ENCODE measurements at places on chromosomes 2 and 18.

GRCh38 chr2:224008702-224009261 is 30.3 kb downstream of the SERPINE2 start:
- DNase-seq = peak; percentile 37

GRCh38 chr18:8299054-8299980 is 309.9 kb upstream of the RAB12 start:
- no peak for DNase-seq

DNA sequence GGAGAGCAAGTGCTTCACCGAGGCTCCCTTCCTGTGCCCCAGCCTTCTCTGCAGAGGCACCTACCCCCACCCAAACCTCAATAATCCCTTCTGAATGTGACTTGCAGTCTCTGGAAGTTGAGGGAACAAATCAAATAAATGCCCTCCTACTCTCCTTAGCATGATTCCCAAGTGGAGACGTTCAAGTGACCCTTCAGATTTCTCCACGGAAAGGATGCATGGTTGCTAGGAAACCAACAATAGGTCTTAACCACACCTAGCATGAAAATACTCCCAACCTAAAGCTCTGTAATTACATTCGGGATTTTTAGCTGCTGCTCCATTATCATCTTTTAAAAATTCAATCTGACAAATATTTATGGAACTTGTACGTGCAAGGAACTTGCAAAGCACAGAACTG is 50.2 kb upstream of the CABLES1 start:
- no peak for DNase-seq

- peak; percentile 60 for DNase-seq
Measured at GRCh38 chr18:79795446-79795845, 2.3 kb upstream of the KCNG2 start.

DNA sequence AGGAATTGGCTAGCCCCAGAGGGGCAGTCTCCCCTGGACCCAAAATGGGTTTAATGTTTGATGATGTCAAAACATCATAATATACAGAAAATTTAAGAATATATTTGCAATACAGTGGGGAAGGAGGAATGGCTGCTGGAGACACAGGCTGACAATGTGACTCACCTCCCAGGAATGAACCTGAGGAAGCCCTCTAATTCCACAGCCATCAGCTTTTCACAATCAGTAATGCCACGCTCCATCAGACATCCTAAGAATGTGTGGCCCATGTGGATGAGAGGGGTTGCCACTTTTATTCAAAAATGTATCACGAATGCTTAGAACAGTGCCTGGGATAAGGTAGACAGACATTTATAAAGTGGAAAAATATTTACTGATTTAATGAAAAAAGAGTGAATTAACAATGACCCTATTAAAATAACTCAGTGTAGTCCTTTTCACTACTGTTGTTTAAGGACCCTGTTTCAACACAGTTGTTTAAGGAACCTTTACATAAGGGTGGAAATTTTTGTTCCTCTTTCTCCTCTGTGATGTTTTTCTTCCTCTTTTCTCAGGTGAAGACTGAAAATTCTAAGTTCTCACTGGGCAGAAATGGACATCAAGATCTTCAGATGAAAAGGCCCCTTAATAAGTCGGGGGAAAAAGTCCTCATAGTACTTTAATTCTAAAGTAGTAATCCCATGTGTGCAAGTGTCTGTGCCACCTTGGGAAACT is 17.5 kb upstream of the TMEM163 start:
- DNase-seq = no peak

- no peak for DNase-seq
Measured at GRCh38 chr2:157726946-157727345, 98.3 kb upstream of the ACVR1C start.

GRCh38 chr2:185970148-185970852 is 231.7 kb downstream of the FSIP2 start:
- no peak for DNase-seq

- no peak for DNase-seq
Measured at GRCh38 chr2:112791693-112792230, 7.5 kb upstream of the IL1A start.

- no peak for DNase-seq
Measured at GRCh38 chr2:33289961-33290360, 186.5 kb upstream of the RASGRP3 start.

DNA sequence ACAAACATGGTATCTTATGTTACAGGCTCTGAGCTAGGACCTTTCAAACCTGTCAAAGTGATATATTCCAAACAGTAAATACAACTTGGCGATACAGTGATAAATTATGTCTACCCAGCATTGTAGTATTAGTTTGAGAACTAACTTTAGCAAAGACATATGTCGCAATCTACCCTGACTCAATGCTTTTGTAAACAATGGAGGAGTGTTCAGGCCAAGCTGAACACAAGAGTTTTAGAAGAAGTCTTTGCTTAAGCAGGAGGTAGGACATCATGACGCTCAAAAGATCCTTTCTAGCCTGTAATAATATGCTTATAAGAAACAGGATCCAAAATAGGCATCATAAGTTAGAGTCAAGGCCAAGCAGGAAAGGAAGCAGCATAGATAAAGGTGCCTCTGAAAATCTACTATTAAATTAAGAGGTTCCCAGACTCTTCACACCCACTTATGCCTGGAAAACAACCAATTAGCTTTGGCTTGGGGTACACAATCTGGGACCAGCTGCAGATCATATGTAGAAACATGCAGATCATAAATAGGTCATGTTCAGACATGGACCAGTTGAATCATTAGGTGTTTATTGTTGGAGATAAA is 132.5 kb downstream of the CSRNP3 start:
- DNase-seq = no peak

DNA sequence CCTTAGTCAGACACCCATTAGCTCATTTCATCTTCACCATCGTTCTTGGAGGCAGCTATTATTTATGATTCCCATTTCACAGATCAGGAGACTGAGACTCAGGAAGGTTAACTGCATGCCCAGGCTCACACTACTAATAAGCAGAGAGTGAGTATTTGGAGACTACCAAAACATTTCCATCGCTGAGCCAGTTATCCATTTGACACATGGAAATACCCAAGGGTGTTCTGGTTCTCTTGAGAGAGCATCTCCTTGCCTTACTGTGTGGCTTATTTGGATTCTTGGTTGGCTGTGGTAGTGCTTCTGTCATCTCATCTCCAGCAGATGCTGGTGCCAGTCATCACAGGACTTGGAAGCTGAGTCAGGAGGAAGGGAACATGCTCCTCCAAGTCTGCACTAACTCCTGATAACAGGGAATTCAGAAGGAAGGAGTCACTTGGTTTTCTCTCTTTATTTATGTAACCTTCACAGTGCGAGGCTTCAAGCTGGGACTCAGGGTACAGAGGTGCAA is 55.2 kb downstream of the RASGRP3 start:
- DNase-seq = peak; percentile 29

- no peak for DNase-seq
Measured at GRCh38 chr18:53752781-53753367, 471.6 kb downstream of the MBD2 start.

DNA sequence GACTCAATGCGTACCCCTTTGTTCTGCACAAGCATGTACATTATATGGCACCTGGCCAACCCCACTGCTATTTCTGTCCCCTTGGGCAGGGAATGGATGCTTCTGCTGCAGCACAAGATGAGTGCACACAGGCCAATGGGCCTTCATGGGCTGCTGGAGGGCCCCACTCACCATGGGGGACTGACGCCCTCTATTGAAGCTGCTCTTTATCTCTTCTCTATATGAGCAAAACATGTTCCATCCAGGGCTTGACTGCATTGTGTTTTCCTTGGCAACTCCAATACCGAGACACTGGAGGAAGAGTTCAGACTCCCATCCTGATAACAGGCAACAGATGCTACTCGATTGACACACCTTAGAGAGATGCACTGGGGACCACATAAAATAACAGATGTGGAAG is 251.6 kb upstream of the NCKAP5 start:
- DNase-seq = peak; percentile 44

DNA sequence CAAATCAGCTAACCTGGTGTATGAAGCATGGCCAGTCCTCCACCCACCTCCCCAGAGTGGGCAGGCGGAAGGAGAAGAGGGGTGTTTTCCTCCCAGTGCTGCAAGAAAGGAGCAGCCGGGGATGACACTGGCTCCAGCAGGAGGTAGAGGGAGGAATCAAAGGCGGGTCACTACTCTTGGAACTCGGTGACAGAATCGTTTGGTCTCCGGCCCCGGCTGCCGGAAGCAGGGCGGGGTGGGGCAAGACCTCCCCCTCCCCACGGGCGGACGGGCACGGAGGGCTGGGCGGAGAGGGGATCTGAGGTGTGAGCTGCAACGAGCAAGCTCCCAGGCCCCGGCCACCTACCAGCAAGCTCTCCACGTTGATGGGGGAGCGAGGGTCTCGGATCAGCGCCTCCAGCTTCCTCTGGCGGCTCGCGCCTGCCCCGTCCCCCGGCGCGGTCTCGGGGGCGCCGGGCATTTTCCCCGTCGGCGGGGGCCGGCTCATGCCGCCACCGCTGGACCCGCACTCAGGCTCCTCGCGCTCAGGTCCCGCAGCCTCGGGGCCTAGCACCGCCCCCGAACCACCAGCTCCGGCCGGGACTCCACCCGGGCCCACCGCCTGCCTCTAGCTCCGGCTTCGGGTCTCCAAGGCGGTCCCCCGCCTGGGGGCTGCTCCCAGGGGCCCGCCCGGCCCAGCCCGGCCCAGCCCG is 640 bp downstream of the ROCK2 start:
- peak; percentile 70 for DNase-seq

GRCh38 chr2:233142355-233142897 is 82.3 kb downstream of the INPP5D start:
- DNase-seq = no peak

- DNase-seq = no peak
Measured at GRCh38 chr18:34915046-34915445, 126.2 kb upstream of the MAPRE2 start.

- DNase-seq = no peak
Measured at GRCh38 chr2:30872797-30873196, 65.6 kb upstream of the CAPN13 start.

DNA sequence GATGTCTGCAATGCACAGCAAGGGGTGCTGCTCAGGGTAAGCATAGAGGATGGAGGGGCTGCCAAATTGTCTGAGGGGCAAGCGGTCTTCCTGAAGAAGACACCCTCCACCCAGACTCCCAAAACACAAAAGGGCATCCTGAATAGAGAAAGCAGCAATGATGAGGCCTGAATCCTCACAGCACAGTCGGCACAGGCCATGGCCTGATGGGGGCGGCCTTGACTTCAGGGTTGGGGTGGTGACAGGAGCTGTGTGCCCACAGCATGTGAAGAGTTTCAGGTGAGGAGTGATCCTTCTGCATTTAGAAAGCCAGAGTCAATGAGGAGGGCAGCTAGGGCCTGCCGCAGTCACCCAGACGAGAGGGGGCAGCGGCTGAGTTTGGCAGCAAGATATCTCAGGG is 159.4 kb downstream of the GALNT14 start:
- no peak for DNase-seq

DNA sequence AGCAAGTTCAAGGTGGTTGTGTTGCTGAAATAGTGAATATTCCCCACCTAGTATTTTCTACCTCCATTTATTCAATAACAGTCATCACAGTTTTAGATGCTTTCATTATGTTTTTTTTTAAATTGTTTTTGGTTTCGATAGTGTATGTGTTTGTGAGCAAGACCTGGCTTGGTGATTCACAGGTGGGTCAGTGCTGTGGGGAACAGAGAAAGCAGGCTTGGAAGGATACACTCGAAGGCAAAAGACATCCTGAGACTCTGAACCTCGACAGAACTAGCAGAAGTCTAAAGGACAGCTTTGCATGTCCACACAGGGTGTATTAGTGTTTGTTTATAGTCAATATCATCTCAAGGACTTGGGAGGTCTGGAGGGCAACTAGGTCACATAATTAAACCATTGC is 551.5 kb downstream of the RIT2 start:
- DNase-seq = no peak

DNA sequence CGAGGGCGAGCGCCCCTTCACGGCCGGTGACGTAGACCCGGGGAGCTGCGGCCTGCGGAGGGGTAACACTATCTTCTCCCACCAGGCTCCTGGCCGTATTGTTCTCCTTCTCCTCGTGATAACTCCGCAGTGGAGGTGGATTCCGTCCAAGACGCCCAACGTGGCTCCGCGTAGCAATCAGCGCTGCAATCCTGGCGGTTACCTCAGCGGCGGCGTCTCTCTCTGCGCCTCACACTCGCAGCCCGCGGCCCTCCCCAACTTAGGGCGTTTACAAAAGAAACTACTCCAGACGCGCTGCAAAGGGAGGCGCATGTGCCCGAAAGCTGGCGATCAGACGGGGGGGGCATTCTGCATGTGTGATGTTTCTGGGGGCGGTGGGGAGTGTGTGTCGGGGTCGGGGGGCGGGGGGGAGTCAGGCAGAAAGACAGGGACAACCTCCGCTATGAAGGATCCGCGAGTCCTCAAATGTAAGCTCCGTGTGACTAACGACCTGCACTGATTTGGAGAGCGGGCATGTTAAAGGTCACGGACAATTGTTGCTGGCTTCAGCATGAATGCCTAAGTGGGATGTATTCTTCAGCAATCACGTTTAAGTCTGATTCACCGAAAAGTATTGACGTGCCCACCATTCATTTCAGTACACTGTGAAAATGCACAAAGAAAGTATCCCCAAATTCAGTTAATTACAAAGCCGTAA is 1.3 kb upstream of the ZNF516 start:
- peak; percentile 75 for DNase-seq

DNA sequence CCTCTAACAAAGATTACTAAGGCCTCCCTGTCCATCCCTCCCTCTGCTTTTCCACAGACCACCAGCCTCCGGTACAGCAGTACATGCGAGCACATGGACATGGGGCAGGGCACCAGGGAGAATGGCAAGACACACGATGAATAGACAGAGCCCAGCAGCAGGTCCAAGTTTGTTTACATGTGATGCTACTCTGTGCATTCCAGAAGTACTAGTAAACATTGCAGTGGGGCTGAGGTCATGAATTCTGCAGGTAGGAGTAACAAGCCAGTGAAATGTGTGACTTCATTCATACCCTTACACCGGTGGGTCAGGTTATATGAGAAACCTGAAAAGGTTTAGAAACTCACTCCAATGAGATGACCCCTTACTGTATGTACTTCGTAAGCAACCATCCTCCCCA is 205.7 kb downstream of the BCL11A start:
- no peak for DNase-seq

GRCh38 chr18:71798986-71799673 is 745.0 kb downstream of the CBLN2 start:
- peak; percentile 14 for DNase-seq

DNA sequence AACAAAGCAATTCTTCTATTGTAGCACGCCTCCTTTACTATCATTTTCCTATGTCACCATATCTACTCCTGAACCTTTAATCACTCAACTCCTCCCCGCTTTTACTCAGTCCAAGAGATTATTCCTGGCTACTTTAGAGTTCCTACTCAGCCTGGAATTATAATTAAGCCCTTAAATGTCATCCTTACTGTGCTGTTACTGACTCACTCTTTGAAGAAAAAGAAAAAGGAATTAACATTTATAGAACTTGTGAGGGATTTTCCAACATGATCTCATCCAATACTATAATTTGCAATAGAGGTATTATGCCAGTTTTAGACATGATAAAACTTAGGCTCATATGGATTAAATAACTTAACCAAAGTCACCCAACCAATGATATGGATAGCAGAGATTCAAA is 61.7 kb downstream of the CCDC88A start:
- DNase-seq = no peak

Measured in tongue (tissue), 3 donors.